Activated T-cell treated with anti-CD3 and anti-CD28 coated beads for 4 hours (primary cell): ENCODE measurements at places on chromosomes 6 and 20.

DNA sequence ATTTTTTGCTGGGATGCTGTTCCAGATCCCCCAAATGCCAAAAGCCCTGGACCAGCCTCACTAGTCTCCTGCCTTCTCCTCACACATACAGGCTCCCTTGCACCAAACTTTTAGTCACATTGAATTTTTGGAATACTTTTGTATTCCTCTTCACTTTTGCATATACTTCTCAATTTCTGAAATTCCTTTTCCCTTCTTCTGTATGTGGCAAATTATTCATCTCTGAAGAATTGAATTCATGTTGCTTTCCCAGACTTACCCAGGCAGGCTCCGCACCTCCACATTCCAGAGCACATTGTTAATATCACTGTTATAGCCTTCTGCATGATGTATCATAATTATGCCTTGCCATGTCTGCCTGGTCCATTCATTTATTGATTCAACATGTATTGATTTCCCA lies 255.3 kb upstream of the POU3F2 start:
- no peak for DNase-seq

- DNase-seq, result no peak
These were observed 33.4 kb upstream of the IPCEF1 start for GRCh38 chr6:154390034-154390433.

DNA sequence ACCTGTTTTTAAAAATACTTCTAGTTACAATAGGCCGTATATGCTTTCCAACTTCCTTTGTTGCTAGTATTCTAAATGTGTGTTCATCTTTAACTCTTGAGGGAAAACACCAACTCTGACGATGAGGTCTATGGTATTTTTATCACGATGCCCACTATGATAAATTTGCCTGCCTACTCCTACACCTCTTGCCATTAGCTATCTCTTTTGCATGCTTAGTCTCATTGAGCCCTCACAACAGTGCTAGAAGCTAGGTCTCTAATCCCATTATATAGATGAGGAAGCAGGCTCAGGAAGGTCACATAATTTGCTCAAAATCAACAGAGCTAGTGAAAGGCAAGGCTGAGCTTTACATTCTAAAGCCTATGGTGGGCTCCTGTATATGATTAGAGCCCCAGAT lies 13.2 kb downstream of the AAR2 start:
- DNase-seq, result no peak

GRCh38 chr6:45850378-45851033 lies 165.2 kb downstream of the CLIC5 start:
- DNase-seq, result no peak

DNA sequence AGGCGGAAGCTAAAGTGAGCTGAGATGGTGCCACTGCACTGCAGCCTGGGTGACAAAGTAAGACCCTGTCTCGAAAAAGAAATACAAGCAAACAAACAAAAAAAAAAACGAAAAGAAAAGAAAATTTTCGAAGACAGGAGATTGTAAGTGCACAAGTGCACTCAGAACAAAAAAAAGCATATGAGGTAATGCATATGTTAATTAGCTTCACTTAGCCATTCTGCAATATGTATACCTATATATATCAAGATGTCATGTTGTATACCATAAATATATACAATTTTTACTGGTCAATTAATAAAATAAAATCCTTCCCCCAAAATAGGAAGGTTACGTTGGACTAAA lies 127.5 kb downstream of the RIN2 start:
- DNase-seq, result no peak

DNA sequence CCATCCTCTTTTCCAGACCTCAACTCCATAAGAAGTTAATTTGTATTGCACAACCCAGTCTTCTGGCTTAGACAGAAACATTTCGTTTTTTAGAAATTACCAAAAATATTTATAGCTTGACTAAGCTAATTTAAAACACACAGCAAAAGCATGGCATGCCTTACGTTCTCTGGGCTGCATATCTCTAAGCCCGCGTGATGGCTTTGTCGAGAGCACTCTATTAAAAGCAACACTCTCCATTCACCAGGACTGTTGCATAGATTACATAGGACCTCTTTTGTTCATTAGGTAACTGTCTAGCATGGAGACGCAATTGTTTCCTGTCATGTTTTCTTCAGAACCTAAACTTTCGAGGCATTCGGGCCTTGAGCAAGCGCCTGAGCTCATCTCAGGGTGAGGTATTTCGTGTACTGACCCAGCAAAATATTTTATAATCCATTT lies 104.5 kb downstream of the IBTK start:
- DNase-seq, result no peak

DNA sequence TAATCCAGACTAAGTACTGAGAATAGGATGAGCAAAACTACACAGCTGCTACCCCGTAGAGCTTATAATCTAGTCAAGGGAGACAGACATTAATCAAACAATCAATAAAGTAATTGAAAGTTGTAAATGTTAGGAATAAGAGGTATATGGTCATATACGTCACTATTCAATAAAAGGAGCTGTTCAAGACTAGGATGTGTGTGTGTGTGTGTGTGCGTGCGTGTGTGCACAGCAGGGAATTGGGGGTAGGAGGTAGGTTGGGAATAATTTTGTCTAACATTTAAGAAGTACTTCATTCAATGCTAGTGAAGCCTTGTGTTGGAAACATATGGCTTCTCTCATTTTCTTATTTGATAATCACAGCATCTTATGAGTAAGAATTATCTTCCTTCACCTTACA lies 41.8 kb downstream of the SESN1 start:
- no peak for DNase-seq

- peak; percentile 42 for DNase-seq
These were observed 16.2 kb downstream of the HLA-DPB1 start for GRCh38 chr6:33091957-33092356.

DNA sequence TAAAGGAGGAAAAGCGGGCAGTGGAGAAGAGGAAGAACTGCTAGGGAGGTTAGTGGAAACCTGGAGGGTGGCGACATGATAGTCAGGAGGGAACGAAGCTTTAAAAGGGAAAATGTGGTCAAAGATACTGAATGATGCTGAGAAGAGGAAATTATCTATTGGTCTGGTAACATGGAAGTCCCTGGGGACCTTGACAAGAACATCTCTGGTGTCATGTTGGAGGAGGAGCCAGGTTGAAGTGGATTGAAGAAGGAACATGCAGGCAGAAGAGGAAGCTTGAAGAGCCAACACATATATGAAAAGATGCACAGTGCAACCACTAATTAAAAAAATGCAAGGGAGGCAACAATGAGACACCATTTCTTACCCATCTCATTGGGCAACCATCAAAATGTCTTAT lies 251.9 kb upstream of the RNF24 start:
- no peak for DNase-seq

DNA sequence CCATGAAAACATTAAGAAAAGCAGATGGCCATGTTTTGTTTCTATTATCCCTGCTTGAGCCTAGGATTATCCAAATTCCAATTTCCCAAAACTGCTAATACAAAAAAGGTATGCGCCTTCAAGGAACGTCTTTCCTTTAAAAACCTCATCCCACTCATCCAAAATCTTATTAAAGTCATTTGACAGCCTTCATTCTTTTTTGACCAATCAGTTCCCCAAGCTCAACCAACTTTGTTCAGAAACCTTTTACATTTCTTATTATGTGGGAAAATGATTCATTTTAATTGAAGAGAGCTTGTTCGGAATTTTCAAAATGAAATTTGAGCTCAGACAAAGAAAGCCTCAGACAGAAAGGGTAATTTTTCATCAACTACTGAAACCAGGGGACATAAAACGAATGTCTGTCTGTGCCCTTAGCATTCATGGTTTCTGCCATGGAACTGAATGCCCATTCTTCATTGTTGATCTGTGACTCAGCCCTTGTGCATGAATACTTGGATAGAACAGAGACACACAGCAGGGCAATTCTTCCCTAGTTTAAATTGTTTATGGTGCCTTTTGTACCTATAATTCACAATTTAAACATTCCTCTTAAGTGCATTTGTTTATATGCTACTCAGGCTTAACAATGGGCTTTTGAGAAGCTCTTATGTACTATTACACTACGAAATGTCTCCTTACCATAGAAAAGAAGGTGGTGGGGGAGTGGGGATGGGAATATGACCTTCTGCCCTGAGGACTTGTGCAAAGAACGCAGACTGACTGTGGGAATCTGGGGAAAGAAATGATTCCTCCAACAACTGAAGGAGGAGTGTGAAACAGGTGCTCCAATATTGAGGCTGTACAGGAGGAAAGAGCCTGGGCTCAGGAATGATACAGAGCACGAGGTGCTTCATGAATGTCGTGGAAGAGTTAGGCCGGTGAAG lies 49.8 kb upstream of the ERVFRD-1 start:
- no peak for DNase-seq

DNA sequence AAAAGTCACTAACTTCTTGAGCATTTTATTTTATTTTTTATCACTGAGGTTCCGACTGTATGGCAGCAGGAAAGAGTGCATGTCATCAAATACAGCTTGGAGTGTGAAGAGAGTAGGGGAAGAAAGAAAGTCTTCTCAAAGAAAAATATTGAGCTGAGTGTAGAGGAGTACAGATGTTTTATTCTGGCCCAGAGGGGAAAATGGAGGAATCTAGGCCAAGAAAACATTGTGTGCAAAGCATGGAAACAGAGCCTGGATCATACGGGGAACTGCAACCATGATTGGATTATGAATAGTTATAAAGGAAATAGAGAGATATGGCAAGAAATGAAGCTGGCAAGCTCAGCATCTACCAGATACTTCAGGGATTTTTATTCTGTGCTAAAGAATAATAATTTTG lies 104.2 kb upstream of the SCGN start:
- DNase-seq, result no peak

GRCh38 chr6:2687456-2687855 lies 63.3 kb downstream of the MYLK4 start:
- no peak for DNase-seq

DNA sequence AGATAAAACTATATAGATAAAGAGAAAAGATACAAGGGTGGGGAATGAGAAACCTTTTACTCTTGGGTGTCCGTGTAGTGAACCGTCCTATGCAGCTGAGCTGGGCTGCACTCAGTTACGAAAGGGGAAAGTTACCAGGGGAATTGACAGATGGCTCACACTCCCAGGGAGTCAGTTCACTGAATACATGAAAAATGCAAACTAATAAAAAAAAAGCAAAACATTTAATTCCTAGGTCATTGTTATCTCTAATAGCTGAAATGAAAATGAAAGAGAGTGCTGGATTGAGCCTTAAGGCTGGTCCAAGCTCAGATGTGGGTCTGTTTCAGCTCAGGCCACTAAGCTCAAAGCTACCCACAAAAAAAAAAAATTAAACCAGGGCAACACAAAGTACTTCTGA lies 138.0 kb downstream of the THBS2 start:
- DNase-seq, result no peak

- DNase-seq, result no peak
These were observed 157.3 kb upstream of the STMND1 start for GRCh38 chr6:16944596-16944995.

- no peak for DNase-seq
These were observed 3.2 kb upstream of the CTCFL start for GRCh38 chr20:57528148-57528547.

- no peak for DNase-seq
These were observed 29.9 kb downstream of the MAPK13 start for GRCh38 chr6:36160147-36160760.

GRCh38 chr6:101803136-101803535 lies 409.6 kb downstream of the GRIK2 start:
- no peak for DNase-seq

DNA sequence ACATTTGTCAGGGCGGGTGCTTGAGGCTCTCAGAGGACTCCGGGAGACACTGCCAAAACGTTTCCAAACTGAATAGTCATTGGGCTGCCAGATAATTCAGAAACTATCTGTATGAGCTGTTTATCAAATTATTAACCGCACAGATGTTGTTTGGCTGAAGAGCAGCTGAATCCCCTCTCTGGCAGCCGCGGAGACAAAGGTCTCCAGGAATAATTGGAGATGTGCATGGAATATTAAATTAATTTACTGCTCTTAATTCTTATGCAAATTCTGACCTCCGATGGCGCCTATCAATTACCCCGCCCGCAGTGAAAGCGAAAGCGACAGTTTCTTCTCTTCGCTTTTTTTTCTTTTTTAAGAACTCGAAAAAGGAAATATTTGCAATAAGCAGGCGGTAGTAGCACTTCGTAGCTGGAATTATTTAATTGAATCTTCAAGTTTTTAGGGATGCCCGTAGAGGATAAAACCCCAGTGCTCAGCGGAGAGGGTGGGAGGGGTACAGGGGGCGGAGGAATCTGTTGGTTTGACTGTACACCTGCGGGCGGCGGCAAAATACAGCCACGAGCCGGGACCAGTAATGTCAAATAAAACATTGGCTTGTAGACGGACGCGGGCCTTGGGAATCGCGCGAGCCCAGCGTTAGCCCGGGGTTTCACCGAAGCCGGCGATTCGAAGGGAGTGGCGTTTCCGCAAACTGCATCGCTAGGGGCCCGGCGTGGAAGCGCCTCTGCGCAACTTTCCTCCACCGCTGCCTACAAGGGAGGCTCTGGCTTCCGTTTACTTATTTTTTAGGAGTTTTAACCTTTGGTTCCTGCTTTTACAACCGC lies 6.2 kb downstream of the LINC00237 start:
- DNase-seq, result peak; percentile 14

- DNase-seq, result no peak
These were observed 33.6 kb downstream of the MAFB start for GRCh38 chr20:40655451-40655850.

DNA sequence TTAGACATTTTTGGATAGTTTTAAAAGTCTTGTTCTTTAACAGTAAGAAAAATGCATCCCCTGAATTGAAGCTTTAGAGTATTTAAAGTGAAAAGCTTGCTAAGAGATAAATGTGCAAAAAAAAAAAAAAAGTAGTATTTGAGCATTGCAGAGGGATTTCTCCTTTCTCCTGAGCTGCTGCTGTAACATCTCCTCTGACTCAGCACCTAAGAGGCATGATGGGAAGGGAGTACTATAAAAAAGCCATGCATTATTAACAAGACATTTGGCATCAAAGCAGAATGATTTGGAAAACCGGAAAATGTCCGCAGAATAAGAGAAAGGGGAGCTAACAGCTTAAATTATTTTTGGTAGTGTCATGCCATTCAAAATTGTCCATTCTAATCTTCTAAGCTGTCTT lies 27.9 kb downstream of the B4GALT5 start:
- DNase-seq, result no peak

DNA sequence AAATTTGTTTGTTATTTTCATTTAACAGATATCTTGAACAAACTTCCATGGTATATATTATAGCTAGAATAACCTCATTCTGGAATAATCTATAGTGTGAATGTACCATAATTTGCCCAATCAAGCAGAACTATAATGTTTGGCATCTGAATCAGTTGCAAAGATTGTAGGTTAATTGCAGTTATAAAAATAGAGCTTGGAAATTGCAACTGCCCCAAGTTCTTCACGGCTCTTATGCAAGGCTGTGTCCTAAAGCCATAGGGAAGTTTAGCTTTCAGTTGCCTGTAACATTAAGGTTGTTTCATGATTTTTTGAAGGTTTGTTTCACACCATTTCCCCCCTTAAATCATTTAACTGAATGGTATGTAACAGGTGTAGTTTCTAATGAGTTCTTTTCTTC lies 19.4 kb downstream of the NQO2 start:
- no peak for DNase-seq

DNA sequence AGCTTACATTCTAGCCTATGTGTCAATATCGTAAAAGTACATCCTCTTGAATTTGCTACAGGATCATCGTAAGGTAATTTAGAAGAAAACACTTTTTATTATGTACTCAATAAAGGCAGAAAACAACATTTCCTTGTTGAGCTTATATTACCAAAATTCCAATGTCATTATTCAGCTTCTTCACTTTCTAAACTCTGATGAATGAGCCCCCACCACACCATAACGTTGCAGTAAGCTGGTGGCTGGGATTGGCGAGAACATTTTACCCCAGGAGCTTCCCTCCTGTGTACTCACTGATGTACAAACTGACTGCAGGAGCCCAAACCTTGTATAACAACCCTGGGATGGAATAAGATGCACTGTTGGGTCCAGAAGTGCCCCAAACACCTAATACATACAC lies 238.1 kb upstream of the MARCKS start:
- DNase-seq, result no peak
